ENCODE measurements at places on chromosomes 6 and 20.
A peak's percentile ranks its signal among the peaks of the same experiment; 100 is the strongest.

DNA sequence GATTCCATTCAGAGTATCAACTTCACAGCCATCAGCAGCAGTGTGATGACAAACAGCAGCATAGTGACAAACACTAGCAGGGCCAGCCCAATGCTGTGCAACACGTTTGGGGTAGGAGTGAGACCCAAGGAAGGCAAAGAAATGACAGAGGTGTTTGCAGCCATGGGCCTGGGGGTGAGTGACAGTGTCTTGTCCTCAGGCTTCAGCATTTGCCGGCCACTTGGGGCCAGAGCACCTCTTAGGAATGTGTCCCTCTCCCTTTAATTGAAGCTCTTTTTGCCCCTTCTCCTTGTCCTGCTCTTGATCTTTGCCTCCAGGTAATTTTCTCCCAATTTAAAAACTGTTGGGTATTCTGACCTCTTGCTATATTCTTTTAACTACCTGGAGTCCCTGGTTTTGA is 84.4 kb downstream of the HS3ST5 start:
- no peak for DNase-seq

GRCh38 chr6:169173532-169174268 is 79.9 kb downstream of the THBS2 start:
- DNase-seq = no peak

- DNase-seq = no peak
Measured at GRCh38 chr6:113607821-113608545, 249.2 kb upstream of the MARCKS start.

- no peak for DNase-seq
Measured at GRCh38 chr6:155301867-155302266, 12.4 kb downstream of the TFB1M start.

DNA sequence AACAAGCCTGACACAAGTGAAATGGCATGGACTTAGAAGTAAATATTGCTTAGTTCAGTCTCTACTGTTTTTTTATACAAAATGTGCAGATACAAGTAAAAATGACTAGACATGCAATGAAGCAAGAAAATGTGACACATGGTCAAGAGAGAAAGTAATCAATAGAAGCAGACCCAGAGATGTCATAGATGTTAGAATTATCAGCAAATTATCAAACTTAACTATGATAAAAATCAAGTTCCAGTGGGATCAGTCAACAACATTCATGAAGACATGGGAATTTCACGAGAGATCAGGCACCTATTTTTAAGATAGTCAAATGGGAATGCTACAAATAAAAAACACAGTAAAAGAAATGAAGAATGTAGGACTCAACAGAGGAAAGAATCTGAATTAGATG is 267.0 kb downstream of the SLC35F1 start:
- no peak for DNase-seq

DNA sequence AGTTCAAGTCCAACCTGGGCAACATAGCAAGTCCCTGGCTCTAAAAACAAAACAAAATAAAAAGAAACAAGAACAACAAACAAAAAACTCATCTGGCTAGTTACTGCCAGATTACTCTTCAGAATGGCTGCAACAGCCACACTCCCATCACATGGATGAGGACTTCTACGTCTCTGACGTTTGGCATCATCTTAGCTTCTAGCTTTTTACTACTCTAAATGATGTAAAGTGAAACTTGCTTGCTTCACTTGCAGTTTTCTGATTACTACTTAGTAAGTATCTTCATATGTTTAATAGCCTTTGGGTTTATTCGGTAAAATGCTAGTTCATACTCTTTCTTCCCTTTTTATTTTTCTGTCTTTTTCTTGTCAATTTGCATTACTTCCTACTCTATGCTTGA is 161.1 kb upstream of the CARMIL1 start:
- DNase-seq = no peak

DNA sequence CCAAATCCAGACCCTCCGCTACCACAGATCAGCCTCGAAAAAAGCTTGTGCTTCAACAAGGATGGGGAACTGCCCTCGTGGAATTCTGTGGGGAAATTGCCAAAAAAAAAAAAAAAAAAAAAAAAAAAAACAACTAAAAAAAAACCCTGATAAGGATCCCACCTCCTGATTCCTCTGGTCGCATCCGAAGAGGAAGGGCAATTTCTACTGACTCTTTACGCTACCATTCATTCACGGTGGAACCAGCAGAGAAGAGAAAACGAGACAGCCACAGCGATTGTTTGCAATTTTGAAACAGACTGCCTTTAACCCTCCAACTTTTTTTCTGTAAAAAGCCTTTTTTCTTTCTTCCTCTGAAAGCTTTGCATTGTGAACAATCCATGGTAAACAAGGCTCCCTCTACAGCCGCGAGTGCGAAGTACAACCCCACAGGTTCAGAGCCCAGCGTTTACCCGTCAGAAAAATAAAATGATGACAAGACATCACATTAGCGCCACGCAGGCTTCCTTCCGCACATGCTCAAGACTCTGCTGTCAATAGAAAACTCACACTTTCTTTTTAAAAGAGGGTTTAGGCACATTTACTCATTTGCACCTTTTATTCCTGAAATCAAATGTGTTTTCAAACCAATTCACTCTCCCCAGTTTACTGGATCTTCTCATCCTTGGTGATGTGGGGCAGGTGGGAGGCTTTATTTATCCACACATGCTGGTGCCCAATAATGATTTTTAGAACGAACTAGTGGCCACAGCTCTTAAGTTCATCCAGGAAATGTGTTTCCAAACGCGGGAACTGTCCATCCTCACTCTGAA is 100.0 kb downstream of the NOL4L start:
- peak; percentile 56 for DNase-seq

DNA sequence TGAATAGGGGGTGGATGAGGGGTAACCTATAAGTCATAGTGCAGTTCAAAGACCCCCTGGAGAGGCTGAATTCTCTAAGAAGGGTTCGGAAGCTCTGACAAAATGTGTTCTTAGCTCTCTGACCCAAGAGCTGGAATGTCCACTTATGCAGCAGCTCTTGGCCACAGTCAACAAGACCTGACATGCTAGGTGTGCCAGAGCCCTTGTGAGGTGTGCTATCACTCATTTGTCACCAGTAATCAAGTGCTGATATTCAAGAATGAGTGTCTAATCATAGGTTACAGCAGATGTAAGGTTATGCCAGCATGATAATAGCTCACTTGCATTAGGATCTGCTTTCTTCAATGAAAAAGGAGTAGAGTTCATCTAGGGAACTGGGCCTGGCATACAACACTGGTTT is 28.1 kb downstream of the TOMM6 start:
- DNase-seq = no peak

GRCh38 chr20:49140834-49141233 is 47.3 kb downstream of the STAU1 start:
- DNase-seq = no peak

GRCh38 chr20:57689745-57690481 is 19.9 kb downstream of the PMEPA1 start:
- no peak for DNase-seq

- DNase-seq = no peak
Measured at GRCh38 chr6:47059216-47059885, 17.2 kb upstream of the ADGRF1 start.

- DNase-seq = no peak
Measured at GRCh38 chr6:161038229-161039031, 46.9 kb downstream of the MAP3K4 start.

DNA sequence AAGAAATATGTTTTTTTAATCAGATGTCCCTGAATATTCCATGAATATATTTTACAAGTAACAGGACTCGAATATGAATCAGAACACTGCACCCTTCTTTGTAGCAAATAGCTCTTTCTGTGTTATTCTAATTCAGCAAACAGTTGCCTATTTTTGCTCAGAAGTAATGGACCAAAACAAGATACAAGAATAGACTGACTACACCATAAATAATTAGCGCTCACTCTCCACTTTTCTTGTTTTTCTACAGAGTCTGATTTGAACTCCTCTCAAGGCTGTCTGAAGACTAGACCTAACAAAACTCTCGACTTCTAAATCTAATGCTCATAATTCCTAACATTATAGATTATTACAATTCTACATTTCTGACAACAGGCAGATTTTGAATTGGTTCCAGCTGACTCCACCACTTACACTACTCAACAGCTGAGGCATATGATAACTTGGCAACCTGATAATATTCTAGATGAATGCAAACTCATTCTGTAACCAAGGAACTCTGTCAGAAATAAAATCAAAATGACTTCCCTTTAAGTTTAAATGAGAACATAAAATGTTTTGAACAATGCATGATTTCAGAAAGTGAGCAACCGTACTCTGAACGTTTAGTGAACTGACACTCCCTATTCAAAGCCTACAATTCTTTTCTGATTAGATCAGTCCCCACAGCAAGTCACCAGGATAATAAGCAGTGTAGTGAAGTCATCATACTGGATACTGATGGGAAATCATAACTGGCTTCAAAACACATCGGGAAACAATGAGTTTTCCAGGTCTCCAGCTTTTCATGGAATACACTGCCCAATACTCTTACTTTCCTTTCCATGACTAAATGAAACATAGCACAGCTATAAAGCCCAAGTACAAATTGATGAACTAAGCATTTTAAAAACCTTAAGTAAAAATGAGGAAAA is 114.2 kb upstream of the BEND6 start:
- no peak for DNase-seq

GRCh38 chr6:52359403-52359802 is 2.5 kb upstream of the PAQR8 start:
- DNase-seq = no peak

GRCh38 chr6:112235956-112236355 is 18.4 kb downstream of the LAMA4 start:
- no peak for DNase-seq

- no peak for DNase-seq
Measured at GRCh38 chr20:53666144-53666543, 72.5 kb upstream of the ZNF217 start.

- DNase-seq = no peak
Measured at GRCh38 chr20:57240581-57241362, 25.7 kb downstream of the BMP7 start.

- no peak for DNase-seq
Measured at GRCh38 chr6:139240161-139241010, 51.4 kb downstream of the TXLNB start.

- no peak for DNase-seq
Measured at GRCh38 chr6:105382958-105383357, 19.9 kb downstream of the PREP start.

- no peak for DNase-seq
Measured at GRCh38 chr6:137299681-137300080, 80.5 kb upstream of the IFNGR1 start.

- DNase-seq = no peak
Measured at GRCh38 chr6:11653028-11653583, 115.6 kb downstream of the TMEM170B start.

DNA sequence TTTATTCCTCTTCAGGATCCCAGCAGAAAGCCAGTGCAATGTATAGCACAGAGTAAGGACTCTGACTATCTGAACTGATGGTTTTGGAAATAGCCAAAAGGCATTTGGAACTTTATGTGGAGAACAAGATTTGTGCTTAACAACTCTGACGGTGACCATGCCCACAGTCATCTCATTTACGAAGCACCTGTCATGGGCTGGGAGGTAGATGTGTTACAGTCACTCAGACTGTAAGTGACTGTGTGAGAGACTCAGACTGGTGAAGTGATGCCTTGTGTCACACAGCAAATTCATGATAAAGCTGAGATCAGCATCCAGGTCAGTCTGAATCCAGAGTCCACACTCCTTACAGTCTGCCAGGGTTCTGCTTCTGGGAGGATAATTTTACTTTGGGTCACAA is 23.9 kb upstream of the FAM83C start:
- no peak for DNase-seq

DNA sequence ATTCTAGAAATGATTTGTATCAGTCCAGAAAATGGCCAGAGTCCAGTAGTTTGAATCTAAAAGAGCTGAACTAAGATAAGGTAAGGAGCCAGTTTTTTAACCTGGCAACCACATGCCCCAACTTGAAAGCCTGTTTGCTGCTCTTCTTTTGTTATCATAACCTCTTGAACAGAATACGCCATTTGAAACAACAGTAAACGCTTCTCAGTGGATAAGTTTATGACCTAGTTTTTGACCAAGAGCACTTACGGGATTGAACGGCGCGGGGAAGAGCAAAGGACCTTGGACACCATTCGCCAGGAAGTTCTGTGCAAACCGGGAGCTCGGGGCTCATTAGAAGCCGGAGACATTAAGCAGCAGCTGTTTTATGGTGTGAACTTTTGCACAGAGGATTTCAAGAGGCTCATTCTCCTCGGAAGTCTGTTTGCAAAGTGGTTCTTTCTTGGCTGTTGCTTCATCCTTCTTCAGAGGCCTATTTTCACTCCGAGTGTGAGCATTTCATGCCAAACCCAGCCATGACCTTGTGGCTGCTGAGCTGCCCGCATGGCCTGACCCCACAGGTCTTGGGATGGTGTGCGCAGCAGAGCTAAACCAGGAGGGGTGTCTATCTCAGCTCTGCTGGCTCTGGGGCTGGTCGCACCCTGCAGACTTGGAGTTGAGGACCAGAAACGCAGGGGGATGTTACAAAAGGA is 215.1 kb downstream of the SOX4 start:
- DNase-seq = no peak

- no peak for DNase-seq
Measured at GRCh38 chr20:32832664-32833063, 12.9 kb downstream of the MAPRE1 start.

GRCh38 chr20:53174454-53174853 is 202.3 kb downstream of the TSHZ2 start:
- no peak for DNase-seq

DNA sequence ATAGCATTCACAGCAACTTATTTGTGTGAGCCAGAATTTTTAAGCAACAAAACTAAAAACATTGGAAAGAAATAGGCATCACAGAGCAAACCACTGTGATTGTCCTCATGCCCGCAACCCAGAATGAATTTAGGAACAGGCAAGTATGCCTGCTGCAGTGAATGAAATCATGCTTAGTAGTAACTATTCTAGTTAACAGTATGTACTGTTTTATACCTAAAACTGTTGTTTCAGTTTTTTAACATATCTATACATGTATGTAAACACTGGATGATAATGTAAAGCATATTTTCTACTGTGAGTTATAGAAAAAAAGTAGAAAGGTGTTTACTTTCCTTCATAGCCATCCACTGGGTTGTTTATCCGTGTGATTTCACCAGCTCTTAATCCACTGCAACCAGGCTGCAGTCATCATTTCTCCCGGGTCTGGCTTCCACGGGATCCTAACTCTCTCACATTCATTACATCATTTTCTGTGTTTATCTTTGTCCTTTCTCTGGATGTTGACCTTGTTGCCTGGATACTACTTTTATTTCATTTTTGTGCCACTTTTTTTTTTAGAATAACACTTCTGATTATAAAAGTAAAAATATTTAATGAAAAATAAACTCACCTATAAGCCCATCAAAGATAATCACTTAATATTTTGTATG is 3.6 kb upstream of the ARFGEF3 start:
- no peak for DNase-seq

DNA sequence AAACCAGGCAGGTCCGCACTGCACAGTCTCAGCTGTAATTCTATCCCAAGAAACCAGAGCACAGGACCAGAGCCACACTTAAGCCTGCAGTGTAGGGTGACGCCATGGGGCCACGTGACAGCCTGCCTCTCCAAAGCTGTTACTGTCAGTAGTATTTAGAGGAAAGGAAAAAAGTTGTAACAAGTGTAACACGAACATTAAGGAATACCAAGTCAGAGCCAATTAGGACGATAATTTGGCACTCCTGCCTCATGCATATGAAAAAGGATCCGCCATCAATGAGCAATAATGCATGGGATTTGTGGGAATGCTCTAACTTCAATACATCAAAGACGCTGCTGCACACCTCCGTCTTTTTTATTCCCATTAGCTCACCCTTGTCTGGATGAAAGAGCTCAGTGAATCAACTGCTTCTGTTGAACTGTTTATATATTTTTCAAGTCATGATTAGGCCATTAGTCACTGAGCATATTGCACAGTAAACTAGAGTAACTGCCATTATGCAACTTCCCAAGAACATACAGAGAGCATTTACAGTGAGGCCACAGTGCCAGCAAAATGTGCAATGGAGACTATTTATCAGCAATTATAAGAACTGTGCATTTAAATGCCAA is 79.9 kb downstream of the ATXN1 start:
- DNase-seq = no peak
